ENCODE measurements at places on chromosomes 3 and 15.

DNA sequence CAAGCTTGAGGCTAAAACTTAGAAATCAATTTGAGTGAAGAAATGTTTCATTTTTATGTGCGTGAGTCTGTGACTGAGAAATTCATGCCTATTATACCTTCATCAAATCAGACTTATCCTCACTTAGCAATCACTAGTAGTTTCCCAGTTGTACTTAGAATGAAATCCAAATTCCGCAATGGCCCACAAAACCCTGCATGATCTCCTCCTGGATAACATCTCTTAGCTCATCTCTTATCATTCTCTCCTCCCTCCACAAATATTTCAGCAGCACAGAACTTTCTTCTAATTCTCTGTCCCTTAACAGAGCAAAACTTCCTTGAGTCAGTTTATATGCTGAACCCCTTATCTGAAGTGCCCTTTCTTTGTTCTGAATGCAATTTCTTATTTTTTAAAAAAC is 198.8 kb upstream of the TGFBR2 start:
- no peak for DNase-seq

DNA sequence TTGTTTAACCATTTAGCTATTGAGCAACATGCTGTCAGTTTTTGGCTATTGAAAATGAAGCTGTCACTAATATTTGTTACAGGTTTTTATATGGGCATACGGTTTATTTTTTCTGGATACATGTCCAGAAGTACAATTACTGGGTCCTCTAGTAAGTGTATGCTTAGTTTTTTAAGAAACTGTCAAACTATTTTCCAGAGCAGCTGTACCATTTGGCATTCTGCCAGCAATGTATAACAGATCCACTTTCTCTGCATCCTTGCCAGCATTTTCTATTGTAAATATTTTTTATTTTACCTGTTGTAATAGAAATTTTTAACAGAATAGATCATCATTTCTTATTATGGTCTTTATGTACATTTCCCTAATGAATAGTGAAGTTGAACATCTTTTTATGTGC is 658.8 kb downstream of the EDEM1 start:
- no peak for DNase-seq

- DNase-seq = no peak
Measured at GRCh38 chr3:126085841-126086240, 1.9 kb upstream of the SLC41A3 start.

GRCh38 chr15:79032656-79033055 is 57.9 kb downstream of the RASGRF1 start:
- no peak for DNase-seq
